Neural crest cell (in vitro differentiated cells): ENCODE measurements at places on chromosomes 4 and X. TPM values are rescaled to one million over a fixed set of nuclear protein-coding genes. Genes with fewer than 3 reads are reported as not detected.

The CLCN4 gene
- 8.8 and 9.0 TPM in 2 replicates for total RNA-seq

The GABRG1 gene
- total RNA-seq = not detected in 2 replicates

The NRK gene
- total RNA-seq = 0.26 and 0.32 TPM in 2 replicates

The ARL9 gene
- 0.89 and 1.3 TPM in 2 replicates for total RNA-seq

The HNRNPD gene
- 610 and 642 TPM in 2 replicates for total RNA-seq

The ETDB gene
- not detected in 2 replicates for total RNA-seq

DNA sequence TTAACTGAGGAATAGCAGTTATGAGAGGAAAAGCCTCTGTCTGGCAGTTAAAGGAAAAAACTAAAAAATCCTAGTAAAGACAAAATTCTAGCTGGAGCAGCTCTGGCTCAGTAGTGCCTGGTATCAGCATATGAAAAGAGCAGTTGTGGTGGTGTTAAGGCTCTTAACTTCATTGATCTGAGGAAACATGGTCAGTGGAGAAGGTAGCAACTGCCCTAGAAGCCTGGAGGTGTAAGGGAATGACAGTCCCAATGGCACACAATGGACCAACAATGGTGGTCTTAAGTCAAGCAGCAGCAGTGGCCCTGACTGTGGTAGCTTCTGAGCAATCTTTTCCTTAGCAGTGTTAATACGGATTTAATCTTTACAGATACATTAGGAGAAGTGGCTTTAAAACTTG, 189.6 kb upstream of the POF1B start:
- peak overlapping the region; percentile 35 for H3K27ac ChIP-seq
- H3K4me3 ChIP-seq = no peak overlapping the region
- H3K36me3 ChIP-seq = no peaks in the 10 kb centered on the region
- no peak for DNase-seq

DNA sequence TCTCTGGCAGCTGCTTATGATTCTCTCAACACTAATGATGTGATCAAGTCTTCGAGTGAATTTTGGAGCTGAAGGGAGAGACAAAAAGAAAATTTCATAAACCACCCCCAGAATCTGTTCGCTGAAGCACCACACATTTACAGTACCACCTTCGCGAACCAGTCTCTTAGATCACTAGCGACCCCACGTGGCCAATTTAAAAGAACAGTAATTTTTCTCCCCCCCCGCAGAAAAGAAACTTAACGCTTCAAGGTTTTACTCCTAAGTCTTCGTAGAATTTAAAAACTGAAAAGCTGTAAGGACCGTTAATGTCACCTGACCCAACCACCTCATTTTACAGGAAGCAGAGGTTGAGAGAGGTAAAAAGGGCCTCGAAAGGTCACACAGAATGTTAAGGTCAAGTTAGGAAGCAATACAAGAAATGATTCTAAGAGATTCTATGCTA, 187.5 kb downstream of the QDPR start:
- peak; percentile 44 for DNase-seq
- no peaks in the 10 kb centered on the region for H3K27me3 ChIP-seq
- no peak overlapping the region for H3K4me3 ChIP-seq
- H3K27ac ChIP-seq = no peak overlapping the region
- peaks cover 17% of the 10 kb centered on the region for H3K4me1 ChIP-seq
- peaks cover 2% of the 10 kb centered on the region for H3K36me3 ChIP-seq

DNA sequence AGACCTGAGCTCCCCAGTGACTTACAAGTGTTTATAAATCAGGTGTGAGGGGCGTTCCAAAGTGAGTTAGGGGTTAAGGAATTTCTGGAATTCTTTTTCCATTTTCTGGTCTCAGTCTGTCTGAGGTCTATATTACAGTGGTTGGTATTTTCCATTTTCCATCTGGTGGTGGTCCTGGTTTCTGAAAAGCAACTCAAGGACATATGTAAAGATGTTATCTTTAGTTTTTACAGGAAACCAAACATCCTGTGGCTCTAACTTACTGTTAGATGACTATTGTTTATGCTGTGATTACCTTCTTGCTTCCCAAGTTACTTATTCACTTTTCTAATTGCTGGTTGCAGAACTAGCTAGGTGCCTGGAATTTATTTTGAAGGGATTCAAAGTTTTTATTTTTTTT, 53.5 kb upstream of the IL21 start:
- peaks cover 12% of the 10 kb centered on the region for H3K4me1 ChIP-seq
- H3K36me3 ChIP-seq = no peaks in the 10 kb centered on the region
- H3K4me3 ChIP-seq = no peak overlapping the region
- H3K27ac ChIP-seq = no peak overlapping the region
- DNase-seq = no peak

- DNase-seq = peak; percentile 84
- H3K4me3 ChIP-seq = peak within 1 kb of the TSS; percentile 92
- peaks cover 18% of the 10 kb centered on the region for H3K36me3 ChIP-seq
- H3K27ac ChIP-seq = peak within 1 kb of the TSS; percentile 98
- H3K4me1 ChIP-seq = peaks cover 30% of the 10 kb centered on the region
Measured at GRCh38 chr4:39977489-39978377, at the start of gene PDS5A. TSS of gene PDS5A (minus strand) at chr4:39977911. CDS start at chr4:39976577, 1,334 bp downstream.

DNA sequence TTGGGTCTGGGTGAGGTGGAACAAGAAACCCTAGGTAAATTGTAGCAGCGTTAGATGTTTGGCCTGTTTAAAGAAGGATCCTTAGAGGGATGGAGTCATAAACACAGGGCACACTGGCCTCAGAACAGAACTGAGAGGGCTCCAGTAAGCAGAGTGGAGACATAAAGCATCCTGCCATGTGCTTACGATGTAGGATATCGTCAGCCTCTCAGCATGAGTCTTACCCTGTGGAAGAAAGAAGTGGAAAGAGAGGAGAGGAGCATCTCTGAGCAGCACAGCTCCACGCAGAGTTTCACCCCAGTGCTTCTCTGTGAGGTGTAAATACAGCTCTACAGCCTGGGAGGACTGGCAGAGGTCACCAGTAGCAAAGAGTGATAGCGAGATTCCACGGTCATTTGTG, 27.8 kb upstream of the SORBS2 start:
- H3K4me1 ChIP-seq = no peaks in the 10 kb centered on the region
- no peaks in the 10 kb centered on the region for H3K27me3 ChIP-seq
- no peak overlapping the region for H3K27ac ChIP-seq
- H3K36me3 ChIP-seq = no peaks in the 10 kb centered on the region
- no peak for DNase-seq

DNA sequence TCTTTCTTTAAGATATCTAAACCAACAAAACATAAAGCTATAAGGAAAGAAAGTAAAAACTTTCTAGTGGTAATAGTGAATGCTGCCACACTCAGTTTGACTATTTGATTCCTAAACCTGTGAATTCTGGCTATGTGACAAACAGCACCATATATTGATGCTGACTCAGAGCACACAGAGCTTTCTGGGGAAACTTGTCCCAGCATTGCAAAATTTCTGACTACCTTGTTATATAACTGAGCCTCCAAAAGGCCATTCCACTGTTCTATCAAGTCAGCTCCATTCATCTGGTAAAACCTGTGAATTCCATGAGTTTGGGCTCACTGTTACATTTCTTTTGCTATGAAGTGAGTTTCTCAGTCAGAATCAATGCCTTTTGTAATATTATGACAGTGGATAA, 1229.7 kb downstream of the PCDH18 start:
- H3K4me1 ChIP-seq = no peaks in the 10 kb centered on the region
- no peak overlapping the region for H3K4me3 ChIP-seq
- H3K27ac ChIP-seq = no peak overlapping the region
- no peaks in the 10 kb centered on the region for H3K27me3 ChIP-seq
- no peaks in the 10 kb centered on the region for H3K36me3 ChIP-seq

GRCh38 chr4:176198316-176198903, 3.0 kb upstream of the SPATA4 start:
- DNase-seq = no peak
- H3K27me3 ChIP-seq = peaks cover 16% of the 10 kb centered on the region
- peaks cover 11% of the 10 kb centered on the region for H3K4me1 ChIP-seq
- H3K36me3 ChIP-seq = no peaks in the 10 kb centered on the region

DNA sequence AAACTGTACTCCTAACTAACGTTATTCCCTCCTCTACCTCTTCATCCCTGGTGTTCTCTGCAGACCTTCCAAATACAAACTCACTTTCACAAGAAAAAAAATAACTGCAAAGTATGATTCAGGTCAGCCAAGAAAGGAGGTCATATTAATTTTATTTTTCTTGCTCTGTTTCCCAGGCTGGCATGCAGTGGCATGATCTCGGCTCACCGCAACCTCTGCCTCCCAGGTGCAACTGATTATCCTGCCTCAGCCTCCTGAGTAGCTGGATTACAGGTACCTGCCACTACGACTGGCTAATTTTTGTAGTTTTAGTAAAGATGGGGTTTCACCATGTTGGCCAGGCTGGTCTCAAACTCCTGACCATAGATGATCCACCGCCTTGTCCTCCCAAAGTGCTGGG, 156.6 kb downstream of the CHIC2 start:
- DNase-seq = no peak
- H3K4me1 ChIP-seq = peaks cover 32% of the 10 kb centered on the region
- peaks cover 31% of the 10 kb centered on the region for H3K27me3 ChIP-seq
- no peak overlapping the region for H3K27ac ChIP-seq
- no peak overlapping the region for H3K4me3 ChIP-seq
- no peaks in the 10 kb centered on the region for H3K36me3 ChIP-seq

DNA sequence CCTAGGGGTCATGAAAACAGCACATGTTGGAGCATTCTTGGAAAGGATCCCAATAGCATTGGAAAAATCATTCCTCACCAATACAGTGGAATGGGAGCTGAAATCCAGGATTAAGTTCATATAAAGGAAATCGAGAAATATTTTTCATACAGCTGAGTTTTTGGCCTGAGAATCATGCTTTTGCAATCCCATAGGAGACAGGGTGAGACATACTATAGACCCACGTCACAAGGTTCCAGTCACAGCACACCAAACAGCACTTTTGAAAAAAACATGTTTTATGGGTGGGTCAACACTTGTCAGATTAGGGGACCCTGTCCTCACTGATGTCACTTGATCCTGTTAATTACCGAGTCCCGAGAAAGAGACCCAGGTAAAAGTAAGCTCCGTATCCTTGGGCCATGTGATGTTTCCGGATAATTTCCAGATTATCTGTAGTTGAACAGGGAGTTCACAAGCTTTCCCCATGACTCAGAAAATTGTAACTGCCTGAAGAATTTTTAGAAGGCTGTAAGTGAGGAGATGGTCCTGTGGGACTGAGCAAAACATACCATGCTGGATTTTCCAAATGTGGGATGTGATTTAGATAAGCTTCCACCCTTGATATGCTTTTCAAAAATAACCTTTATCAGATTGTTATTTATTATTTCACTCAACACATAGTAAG, 80.9 kb upstream of the TLR3 start:
- no peaks in the 10 kb centered on the region for H3K4me1 ChIP-seq
- H3K36me3 ChIP-seq = no peaks in the 10 kb centered on the region
- no peak for DNase-seq
- H3K27ac ChIP-seq = no peak overlapping the region
- no peak overlapping the region for H3K4me3 ChIP-seq

GRCh38 chr4:56976283-56976836, 1.0 kb downstream of the NOA1 start:
- peak overlapping the region; percentile 100 for H3K4me3 ChIP-seq
- peaks cover 27% of the 10 kb centered on the region for H3K36me3 ChIP-seq
- peaks cover 2% of the 10 kb centered on the region for H3K27me3 ChIP-seq

DNA sequence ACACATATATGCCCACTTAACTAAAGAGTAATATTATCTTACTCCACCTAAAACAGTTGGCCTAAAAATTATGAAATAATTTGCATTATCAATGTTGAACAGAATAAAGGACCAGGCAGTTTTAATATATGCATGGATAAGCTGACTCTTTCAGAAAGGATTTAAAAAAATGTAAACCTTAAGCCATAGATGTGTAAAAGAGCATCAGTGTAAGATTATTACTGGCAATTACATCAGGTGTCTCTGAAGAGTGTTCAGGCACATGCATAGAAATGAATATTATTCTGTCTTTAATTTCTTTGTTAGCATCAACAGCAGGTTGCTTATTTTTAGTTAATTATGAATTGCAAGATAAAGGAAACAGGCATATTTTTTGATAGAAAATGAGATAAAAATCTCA, 1353.8 kb downstream of the C4orf33 start:
- no peak overlapping the region for H3K27ac ChIP-seq
- no peaks in the 10 kb centered on the region for H3K36me3 ChIP-seq
- no peaks in the 10 kb centered on the region for H3K27me3 ChIP-seq
- DNase-seq = no peak

DNA sequence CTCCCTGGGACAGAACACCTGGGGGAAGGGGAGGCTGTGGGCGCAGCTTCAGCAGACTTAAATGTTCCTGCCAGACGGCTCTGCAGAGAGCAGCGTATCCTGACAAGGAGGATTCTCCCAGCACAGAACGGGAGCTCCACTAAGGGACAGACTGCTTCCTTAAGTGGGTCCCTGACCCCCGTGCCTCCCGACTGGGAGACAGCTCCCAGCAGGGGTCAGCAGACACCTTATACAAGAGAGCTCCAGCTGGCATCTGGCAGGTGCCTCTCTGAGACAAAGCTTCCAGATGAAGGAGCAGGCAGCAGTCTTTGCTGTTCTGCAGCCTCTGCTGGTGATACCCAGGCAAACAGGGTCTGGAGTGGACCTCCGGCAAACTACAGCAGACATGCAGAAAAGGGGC, 44.5 kb upstream of the FAAH2 start:
- no peak overlapping the region for H3K4me3 ChIP-seq
- DNase-seq = no peak
- no peaks in the 10 kb centered on the region for H3K27me3 ChIP-seq
- no peak overlapping the region for H3K27ac ChIP-seq
- H3K4me1 ChIP-seq = no peaks in the 10 kb centered on the region
- H3K36me3 ChIP-seq = peaks cover 16% of the 10 kb centered on the region

- no peak overlapping the region for H3K27ac ChIP-seq
- no peak overlapping the region for H3K4me3 ChIP-seq
Measured at GRCh38 chr4:1752284-1753041, 31.1 kb downstream of the TACC3 start.
